ENCODE measurements at places on chromosomes 13 and 19.

GRCh38 chr19:18401580-18402112, 4.2 kb upstream of the LRRC25 start:
- no peaks in the 10 kb centered on the region for H3K36me3 ChIP-seq
- no peak overlapping the region for H3K27ac ChIP-seq
- no peak for DNase-seq
- H3K4me1 ChIP-seq = no peaks in the 10 kb centered on the region
- H3K4me3 ChIP-seq = no peak overlapping the region
- peaks cover 5% of the 10 kb centered on the region for H3K27me3 ChIP-seq

GRCh38 chr13:48715977-48716376, 62.2 kb downstream of the CYSLTR2 start:
- DNase-seq = no peak
- no peak overlapping the region for H3K4me3 ChIP-seq
- no peaks in the 10 kb centered on the region for H3K36me3 ChIP-seq

- H3K27me3 ChIP-seq = no peaks in the 10 kb centered on the region
- H3K27ac ChIP-seq = no peak overlapping the region
- H3K4me3 ChIP-seq = no peak overlapping the region
- no peaks in the 10 kb centered on the region for H3K36me3 ChIP-seq
Measured at GRCh38 chr19:46481223-46481848, 10.0 kb upstream of the PNMA8A start.

DNA sequence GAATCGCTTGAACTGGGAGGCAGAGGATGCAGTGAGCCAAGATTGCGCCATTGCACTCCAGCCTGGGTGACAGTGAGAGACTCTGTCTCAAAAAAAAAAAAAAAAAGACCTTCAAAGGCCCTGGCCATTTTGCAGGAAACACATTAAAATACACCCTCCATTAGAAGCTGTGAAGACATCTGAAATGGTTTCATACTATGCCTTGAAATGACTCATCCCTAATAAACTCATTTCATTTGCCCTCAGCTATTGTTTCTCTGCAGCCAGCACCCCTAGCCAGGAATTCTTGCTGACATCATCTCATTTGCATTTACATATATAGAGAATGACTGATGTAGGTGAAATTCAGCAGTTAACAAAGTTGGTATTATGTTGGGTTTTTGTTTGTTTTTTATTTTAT, 8.7 kb downstream of the EML2 start:
- H3K4me1 ChIP-seq = no peaks in the 10 kb centered on the region
- H3K27ac ChIP-seq = no peak overlapping the region
- H3K27me3 ChIP-seq = no peaks in the 10 kb centered on the region
- H3K36me3 ChIP-seq = no peaks in the 10 kb centered on the region
- no peak for DNase-seq
- no peak overlapping the region for H3K4me3 ChIP-seq

GRCh38 chr19:41969772-41970458, 10.8 kb upstream of the RABAC1 start:
- no peaks in the 10 kb centered on the region for H3K36me3 ChIP-seq
- H3K4me1 ChIP-seq = no peaks in the 10 kb centered on the region
- H3K27me3 ChIP-seq = no peaks in the 10 kb centered on the region
- H3K4me3 ChIP-seq = no peak overlapping the region

DNA sequence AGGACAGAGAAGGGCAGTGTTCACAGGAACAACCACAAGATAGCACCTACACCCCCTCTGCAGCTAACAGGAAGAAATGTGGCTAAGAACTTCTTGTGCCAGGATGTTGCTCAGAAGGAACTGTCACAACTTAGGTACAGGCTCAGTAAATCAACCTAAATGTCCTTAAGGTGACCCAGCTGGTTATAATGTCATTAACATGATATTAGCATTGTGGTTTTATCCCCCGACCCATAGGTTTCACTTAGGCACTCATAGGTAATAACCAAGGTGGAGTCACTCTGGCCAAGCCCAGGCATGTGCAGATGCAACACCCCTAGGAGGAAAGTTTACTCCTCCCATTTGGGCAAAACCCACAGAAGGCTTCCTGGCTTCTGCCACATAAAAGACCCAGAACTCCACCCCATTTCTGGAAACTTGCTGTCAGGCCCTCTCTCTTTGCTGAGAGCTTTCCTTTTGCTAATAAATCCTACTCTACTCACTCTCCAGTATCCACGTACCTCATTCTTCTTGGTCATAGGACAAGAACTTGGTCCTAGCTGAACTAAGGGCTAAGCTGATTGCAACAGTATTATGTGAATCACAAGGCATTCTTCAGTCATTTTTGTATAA, 951.3 kb downstream of the SLITRK5 start:
- DNase-seq = no peak
- no peaks in the 10 kb centered on the region for H3K27me3 ChIP-seq
- H3K4me1 ChIP-seq = no peaks in the 10 kb centered on the region
- no peaks in the 10 kb centered on the region for H3K36me3 ChIP-seq
- peak overlapping the region; percentile 21 for H3K4me3 ChIP-seq

Data from naive thymus-derived CD4-positive, alpha-beta T cell (primary cell).